ENCODE measurements at places on chromosomes 11 and 22.

- DNase-seq: no peak
These were observed 20.7 kb upstream of the CARS1 start for GRCh38 chr11:3077846-3078440.

- DNase-seq: no peak
These were observed 42.7 kb upstream of the FGF3 start for GRCh38 chr11:69861901-69862300.

- no peak for DNase-seq
These were observed 47.9 kb downstream of the PACSIN2 start for GRCh38 chr22:42967005-42967404.

DNA sequence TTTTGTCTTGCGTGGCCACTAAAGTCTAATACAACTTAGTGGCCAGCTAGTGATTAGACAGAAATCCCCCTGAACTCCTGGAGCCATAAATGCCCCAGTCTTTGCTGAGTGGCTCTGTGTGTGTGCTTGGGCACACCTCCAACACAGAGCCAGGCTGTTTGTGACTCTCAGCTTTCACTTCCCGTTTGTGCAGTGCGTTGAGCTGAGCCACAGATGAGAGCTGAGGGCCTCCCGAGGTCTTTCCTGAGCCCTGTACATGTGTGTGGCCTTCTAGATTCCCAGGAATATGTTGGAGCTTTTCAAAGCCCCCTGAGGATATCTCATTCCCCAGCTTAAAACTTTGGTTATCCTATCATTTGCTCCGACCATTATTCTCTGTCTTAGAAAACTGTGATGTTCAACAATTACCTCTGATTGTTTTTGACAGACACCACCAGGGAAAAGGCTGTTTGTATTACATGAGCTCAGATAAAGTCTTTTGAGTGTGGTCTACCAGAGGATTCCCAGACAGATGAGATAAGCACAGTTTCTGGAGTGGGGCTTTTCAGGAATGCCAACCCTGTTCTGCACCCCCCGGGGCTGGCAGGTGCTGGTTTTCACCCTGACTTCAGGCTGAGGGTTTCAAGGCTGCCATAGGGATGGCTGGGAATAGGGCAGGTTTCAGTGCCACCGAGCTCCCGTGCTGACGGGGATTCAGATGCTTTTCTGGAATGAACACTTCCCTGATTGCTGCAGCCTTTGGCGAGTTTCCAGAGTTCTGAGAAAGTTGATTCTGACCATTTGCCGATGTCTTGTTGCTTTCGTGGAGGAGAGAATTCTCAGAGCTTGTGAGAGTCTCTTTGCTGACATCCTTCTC lies 23.8 kb downstream of the IGHMBP2 start:
- no peak for DNase-seq

- DNase-seq: no peak
These were observed 42.0 kb downstream of the CD82 start for GRCh38 chr11:44607319-44607962.

GRCh38 chr11:122215244-122215992 lies 99.4 kb upstream of the BLID start:
- DNase-seq: peak; percentile 86

GRCh38 chr11:102467080-102467708 lies 14.6 kb upstream of the TMEM123 start:
- DNase-seq: no peak

- DNase-seq: no peak
These were observed 188.2 kb downstream of the MN1 start for GRCh38 chr22:27613099-27614005.

DNA sequence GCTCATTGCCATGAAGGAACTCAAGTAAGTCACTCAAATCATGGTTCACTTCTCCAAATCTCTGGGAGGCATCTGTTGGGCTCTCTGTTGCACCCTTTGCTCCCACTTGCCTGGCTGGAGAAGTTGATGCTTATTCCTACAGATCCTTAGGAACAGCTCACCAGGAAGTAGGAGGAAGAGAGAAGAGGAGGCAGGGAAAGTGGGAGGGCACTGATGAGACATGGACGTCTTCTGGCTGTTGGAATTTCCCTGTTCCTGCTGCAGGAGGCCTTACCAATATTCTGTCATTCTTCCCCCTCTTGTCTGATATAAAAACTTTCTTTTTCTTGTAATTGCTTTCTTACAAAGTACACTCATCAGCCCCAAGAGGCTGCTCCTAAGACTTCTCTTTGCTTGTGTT lies 13.6 kb downstream of the POLR2F start:
- DNase-seq: no peak

GRCh38 chr11:8329847-8330361 lies 66.2 kb upstream of the LMO1 start:
- DNase-seq: no peak

- no peak for DNase-seq
These were observed 27.1 kb downstream of the SDHD start for GRCh38 chr11:112113539-112114457.

- DNase-seq: no peak
These were observed 51.3 kb downstream of the TRIM29 start for GRCh38 chr11:120086651-120087050.
